Cardiac muscle cell (in vitro differentiated cells and primary cell): ENCODE measurements at places on chromosomes 5 and 9. TPM values are rescaled to one million over a fixed set of nuclear protein-coding genes. Genes with fewer than 3 reads are reported as not detected.

- no peak for DNase-seq
Observed at GRCh38 chr5:103435136-103435889, 127.3 kb downstream of the NUDT12 start.

GRCh38 chr9:130938652-130939404 lies at the start of gene FIBCD1:
TSS of gene FIBCD1 (minus strand) at chr9:130939247. CDS start at chr9:130938607, 640 bp downstream.
- DNase-seq: peak; percentile 38

GRCh38 chr5:72651779-72652178 lies 144.6 kb upstream of the ZNF366 start:
- no peak for DNase-seq

DNA sequence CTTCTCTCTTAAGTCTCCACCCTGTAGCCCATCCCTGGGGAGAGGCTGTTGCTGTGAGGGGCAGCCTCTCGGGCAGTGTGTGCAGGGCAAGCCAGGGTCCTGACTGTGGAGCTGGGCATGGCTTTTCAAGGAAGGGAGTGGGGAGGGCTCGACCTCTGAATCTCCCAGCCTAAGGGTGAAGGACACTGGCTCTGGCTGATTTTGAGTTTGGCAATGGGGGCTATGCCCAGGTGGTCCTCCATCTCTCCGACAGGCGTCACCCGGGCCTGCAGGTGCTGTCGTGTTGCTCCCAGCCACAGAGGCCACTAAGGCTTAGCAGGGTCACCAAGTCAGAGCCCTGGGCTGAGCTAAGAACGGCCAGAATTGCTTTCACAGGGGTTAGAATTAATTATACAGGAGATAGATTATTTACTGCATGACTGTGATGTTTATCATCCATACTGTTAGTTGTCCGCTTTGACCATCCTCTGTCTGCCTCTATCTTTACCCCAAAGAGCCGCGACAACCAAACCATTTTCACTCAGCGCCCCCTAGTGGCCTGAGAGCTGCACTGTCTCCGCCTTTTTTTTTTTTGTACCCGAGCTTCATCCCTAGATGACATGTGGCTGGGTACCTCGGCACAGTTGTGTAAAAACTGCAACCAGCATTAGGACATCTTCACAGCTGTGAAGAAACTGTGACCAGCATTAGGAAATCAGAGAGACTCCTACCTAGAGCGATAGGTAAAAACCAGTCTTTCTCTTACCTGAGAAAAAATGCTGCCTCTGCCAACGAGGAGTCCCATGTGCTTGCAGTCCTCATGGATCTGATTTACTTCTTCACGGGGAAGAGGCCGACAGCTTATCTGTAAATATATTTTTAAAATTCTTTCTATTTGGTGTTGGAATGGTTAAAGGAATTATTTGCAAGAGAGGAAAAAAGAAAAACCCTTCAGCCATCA lies 44.5 kb downstream of the AGXT2 start:
- peak; percentile 68 for DNase-seq

GRCh38 chr5:86977190-86977589 lies 290.5 kb upstream of the RASA1 start:
- DNase-seq: no peak

DNA sequence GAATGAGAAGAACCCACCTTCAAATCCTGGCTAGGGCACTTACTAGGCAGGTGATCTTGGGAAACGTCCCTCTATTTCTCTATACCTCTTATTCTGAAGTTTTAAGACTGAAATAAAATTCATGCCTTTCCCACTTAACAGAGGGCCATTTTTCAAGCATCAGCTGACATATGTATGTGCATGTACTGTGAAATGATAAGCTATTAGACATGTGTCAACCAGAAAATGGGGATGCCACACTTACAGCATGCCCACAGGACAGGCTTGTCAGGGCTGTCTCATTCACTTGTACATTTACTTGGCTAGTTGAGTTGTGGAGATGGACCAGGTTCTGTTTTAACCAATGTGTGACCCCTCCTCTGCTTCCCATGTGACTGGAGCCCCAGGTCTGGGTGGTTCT lies 78.5 kb downstream of the C9orf152 start:
- no peak for DNase-seq

DNA sequence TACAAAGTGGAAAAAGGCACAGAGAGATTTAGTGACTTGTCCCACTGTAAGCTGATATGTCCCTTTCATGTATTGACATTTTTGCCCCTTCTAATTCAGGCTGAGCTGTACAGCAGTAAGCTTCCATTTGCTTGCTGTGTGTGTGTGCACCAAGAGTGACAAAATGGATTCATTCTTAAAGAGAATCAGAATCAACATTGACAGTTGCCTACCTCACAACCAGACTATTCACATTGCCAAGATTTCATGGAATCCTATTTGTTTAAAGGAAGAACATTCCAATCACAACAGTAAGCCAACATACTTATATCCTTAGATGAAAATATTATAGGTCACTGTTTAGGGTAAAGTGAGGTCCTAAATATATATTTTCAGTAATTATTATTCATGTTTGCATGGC lies 102.6 kb downstream of the TMEM232 start:
- no peak for DNase-seq

GRCh38 chr9:121204121-121204520 lies 2.5 kb upstream of the RAB14 start:
- no peak for DNase-seq

The MYMK gene
- not detected in 2 replicates for total RNA-seq

The CD274 gene
- total RNA-seq: 0.39 TPM in 1 of 2 replicates, not detected in the other

The NUTM2G gene
- total RNA-seq: 0.33 TPM in 1 of 2 replicates, not detected in the other

The C5orf58 gene
- not detected in 2 replicates for total RNA-seq

DNA sequence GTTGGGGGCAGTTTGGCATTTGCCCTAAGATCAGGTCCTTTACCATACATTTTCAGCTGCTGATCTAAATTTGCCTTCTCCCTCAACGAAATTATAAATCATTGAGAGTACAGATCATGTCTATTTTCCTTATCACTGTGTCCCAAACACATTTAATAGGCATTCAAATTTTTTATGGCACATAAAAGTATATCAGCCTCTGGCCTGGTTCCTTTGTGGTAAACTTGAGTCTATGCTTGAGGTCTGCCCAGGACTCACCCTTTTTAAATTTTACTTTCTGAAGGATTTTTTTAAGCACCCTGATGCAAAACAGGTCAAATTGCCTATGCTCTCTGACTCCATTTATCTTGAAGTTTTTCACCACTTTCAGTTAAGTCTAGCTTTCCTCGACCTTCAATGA lies 163.6 kb upstream of the GRIN3A start:
- DNase-seq: no peak

GRCh38 chr5:180467028-180467975 lies 26.9 kb upstream of the CNOT6 start:
- no peak for DNase-seq

The TSSK1B gene
- total RNA-seq: 0.14 and 0.15 TPM in 2 replicates

GRCh38 chr9:13064676-13065075 lies 214.8 kb downstream of the MPDZ start:
- no peak for DNase-seq

The ALDH1A1 gene
- 0.48 and 3.0 TPM in 2 replicates for total RNA-seq

- DNase-seq: no peak
Observed at GRCh38 chr9:136219276-136219675, 14.3 kb upstream of the LHX3 start.

GRCh38 chr9:69044240-69045219 lies 9.0 kb downstream of the FXN start:
- DNase-seq: peak; percentile 71

DNA sequence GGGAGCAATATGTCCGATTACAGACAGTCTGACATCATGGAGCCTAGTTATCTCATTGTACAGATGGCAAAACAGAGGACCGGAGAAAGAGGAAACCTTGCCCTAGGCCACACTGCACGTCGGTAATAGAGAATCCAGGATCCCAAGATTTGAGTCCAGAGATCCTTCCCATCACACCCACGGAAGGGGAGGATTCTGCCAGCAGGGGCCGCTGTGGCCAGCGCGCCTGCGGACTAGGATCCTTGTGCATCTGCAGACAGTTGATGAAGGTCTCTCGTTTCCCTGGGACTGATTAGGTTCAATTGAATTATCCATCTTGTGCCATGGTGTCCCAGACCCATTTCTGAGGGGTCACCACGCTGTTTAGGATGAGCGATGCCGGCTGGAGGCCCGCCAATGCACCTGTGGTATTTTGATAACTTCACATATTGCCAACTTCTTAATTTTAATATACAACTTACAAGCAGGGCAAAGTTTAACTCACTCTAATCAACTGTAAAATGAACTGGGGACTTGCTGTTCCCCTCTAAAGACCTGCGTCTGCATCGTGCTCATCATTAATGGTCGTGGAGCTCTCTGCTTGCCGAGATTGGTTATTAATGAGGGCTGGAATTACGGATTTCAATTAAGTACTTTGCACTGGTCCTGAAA lies 592.7 kb upstream of the BRINP1 start:
- DNase-seq: peak; percentile 58

DNA sequence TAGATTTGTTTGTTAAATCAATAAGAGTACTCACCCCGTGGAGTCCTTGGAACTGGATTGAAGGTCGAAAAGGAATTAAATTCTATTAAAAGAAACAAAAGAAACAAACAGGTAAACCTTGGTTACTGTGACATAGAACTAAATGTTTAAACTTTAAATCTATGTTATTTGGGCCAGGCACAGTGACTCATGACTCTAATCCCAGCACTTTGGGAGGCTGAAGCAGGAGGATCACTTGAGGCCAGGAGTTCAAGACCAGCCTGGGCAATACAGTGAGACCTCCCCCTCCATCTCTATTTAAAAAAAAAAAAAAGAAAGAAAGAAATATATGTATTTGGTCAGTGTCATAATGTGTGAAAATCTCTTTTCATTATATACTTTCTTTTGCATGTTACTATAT lies 18.7 kb downstream of the ELL2 start:
- no peak for DNase-seq

DNA sequence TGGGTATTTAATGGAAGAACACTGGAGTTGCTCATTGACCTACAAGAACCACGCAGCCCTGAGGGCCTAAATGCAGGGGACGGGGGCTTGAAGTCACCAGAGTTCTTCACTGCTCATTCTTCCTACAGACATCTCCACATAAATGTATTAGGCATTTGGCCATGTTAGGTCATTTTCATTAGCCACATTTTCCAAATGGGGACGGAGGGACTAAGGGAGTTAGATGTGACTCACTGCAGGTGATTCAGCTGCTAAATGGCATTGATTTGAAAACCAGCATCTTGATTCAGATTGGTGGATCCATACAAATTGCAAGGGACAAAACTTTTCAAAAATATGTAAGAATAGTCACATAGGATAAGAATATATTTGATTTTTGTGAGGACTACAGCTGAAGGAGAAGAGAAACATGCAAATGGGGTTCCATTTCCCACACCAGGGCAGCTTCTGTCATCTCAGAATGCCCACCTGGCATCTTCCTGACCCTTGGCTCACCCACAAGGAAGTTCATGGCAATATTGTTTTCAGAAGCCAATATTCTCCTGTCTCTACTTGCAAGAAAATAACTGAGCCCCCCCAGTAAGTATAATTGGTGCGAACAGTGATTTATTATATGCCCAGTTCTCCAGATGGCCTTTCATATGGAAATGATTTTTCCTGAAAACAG lies 264.8 kb downstream of the DOCK8 start:
- DNase-seq: no peak

GRCh38 chr9:91374939-91375338 lies 13.2 kb upstream of the AUH start:
- no peak for DNase-seq

GRCh38 chr9:83472764-83473163 lies 65.4 kb downstream of the FRMD3 start:
- no peak for DNase-seq

The HCN1 gene
- total RNA-seq: 5.6 and 11.3 TPM in 2 replicates

DNA sequence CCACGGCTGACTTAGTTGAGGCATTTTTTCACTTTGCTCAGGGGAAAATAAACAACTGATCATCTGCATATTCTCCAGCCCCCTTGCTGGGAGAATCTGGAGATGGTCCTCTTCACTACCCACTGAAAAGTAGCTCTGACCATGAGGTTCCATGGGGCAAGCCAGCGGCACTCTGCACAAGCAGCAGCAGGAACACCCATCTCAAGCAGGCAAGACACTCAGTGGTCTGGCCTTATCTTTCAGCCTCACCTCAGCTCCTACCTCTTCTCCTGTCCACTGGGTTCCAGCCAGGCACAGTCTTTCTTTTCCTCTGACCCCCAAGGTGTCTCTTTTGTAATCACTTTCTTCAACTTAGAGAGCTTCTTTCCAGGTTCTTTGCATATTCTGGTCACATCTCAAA lies 280.8 kb upstream of the GRIA1 start:
- no peak for DNase-seq
